ENCODE measurements at places on chromosomes 5 and 9.

DNA sequence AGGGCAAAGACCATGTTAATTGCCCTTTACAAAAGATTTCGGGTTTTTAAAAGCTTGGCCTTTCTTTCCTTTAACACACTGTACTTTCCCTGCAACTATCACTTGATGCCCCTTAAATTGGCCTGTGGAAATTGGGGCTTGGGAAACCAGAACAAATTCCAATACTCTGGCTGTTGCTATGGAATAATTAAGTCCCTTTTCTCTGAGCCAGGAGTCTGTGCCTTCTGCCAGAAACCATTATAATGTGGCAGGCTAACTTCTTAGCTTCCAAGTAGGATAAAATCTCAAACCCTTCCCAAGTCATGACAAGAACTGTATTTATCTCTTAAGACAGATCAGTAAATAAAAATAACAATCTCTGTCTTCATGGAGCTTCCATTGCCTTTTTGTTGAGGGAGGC lies 1.1 kb upstream of the SPINK1 start:
- no peak for DNase-seq

GRCh38 chr5:63483338-63483737 lies 478.9 kb downstream of the HTR1A start:
- DNase-seq: no peak

DNA sequence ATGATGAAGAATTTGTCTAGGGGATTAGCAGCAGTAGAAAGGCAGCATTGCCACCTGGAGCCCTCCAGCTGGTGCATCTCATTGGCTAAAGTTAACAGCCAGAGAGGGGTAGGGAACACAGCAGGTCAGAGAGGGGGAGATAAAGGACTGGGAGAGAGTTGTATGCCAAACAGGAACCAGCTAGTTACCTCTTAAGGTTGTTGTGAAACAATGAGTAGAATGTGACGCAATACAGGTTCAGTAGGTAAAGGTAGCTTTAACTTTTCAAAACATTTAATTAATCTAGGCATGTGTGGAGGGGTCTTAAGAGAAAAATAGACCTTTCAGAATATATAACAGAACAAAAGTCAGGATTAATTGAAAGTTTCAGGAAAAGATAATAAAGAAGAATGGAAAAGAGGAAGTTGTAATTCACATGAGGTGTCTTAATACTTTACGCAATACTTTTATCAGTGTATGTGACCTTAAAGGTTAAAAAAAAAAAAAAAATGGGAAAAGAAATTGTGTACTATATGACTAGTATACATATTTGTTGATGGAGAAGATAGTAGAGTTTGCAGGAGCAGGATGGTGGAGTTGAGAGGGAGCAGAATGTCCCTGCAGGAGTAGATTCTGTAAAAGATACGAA lies 14.3 kb downstream of the FBXO38 start:
- no peak for DNase-seq

DNA sequence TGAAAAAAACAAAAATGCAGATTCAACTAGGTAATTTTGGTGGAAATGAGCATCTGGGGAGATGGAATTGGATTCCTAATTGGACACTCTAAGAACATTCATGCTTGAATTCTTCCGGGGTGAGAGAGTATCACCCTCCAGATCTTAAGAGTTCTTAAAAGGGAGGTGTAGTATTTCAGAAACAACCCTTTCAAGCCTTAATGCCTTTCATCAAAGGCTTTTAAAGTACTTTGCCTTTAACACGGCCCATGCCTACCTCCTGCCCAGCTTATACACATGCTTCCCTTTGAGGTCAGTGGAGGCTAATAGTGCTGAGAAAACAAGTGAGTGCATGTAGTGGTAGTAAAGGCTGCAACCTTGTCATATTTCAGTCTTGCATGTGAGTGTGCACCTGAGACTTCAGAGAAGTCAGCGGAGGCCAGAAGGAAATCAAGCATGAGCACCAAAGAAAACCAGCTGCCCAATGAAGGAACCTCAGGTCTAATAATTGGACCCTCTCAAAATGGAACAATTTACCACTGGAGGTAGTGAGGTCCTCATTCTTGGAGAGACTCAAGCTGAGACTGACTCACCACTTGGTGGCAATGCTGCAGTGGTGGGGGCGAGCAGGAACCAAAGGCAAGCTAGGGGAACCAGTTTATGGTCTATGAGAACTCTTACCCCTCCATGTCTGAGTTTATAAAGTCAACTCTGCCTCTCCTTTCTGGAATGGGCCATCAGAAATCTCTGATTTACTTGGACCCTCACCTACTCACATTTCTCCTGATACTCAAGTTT lies 98.4 kb upstream of the GDNF start:
- no peak for DNase-seq

DNA sequence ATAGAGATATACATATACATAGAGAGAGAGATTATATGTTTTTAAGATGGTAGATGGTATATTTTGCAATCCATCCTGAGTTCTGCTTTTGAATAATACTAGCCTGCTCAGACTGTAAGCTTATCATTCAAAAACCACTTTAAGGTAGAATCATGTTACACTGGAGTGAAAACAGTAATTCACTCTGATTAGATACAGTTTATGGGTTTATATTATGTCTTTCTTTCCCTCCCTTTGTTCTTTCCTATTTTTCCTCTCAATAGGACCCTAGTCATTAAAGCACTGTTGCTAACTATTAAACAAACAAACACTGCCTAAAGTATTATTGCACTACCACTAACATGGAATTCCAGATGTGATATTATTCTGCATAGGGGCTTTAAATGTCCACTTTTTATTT lies 202.0 kb downstream of the ADAMTSL1 start:
- no peak for DNase-seq

DNA sequence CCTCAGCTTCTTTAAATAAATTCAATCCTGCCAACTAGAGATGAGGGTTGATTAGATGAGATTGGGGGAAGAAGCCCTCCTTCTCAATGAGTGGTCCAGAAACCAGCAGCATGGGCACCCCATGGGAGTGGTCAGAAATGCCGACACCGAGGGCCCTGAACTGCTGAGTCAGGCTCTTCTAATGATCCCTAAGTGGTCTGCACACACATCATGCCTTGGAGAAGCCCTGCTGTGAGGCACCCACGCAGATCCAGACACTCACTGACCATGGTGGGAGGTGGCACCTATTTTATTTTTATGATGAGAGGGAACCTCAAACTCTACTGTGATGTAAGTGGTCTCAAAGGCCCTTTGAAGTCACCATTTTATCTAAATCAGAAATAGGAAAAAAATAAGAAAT lies 72.3 kb upstream of the BOD1 start:
- no peak for DNase-seq

- no peak for DNase-seq
Measured at GRCh38 chr5:180639741-180640610, 9.4 kb downstream of the FLT4 start.

GRCh38 chr9:70468291-70468690 lies 53.8 kb upstream of the KLF9 start:
- DNase-seq: no peak

GRCh38 chr9:97694769-97695168 lies 2.4 kb downstream of the XPA start:
- no peak for DNase-seq

GRCh38 chr5:68176802-68177479 lies 38.6 kb upstream of the PIK3R1 start:
- DNase-seq: no peak

DNA sequence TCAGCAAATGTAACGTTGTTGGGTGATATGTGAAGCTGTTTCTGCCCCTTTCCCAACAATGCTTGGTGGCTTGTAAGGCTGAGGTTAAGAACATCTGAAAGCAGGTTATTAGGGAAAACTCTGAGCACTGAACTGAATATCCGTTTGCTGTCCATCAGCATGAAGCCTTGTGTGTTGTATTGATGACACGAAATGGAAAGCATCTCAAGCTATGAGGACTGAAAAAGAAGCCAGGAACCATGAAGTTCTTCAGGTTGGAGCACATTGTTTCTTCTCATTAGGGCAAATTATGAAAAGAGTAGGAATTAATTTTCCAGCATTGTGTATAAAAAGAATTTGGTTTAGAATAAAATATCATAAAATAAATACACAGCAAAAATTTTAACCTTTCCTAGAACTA lies 106.8 kb downstream of the IZUMO3 start:
- DNase-seq: no peak

DNA sequence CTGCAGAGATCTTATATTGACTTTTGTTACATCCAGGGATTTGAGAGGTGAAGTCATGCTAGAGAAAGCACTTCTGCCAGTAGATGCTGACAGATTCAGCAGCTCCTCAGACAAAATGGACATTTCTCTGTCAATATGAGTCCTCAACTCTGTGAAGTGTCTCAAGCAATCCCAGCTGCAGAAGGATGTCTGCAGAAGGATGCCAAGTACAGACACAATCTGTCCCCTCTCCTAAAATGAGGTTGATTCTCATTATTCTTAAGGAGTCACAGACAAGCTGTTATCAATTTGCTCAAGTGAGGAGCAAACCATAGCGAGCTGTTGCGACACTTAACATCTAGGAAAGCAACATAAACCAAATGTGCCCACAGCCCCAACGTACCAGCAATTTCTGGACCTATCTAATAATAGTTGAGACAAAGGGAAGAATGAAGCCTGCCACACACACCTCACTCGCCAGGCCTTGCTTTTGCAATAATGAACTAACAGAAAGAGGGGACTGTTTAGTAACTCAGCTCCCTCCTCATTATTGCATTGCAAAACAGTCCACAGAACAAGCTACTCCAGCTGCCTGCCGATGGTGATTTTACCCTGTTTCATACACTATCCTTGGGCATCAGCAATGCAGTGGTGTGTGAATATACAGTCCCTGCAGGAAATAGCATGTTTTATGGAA lies 364.2 kb upstream of the PDE4D start:
- no peak for DNase-seq

DNA sequence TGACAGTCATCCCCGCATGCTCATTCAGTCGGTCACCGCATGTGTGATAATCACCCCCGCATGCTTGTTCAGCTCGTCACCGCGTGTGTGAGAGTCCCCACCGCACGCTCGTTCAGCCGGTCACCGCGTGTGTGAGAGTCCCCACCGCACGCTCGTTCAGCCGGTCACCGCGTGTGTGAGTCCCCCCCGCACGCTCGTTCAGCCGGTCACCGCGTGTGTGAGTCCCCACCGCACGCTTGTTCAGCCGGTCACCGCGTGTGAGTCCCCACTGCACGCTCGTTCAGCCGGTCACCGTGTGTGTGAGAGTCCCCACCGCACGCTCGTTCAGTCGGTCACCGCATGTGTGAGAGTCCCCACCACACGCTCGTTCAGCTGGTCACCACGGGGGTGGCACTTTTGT lies 3.5 kb downstream of the TRAF2 start:
- DNase-seq: no peak

DNA sequence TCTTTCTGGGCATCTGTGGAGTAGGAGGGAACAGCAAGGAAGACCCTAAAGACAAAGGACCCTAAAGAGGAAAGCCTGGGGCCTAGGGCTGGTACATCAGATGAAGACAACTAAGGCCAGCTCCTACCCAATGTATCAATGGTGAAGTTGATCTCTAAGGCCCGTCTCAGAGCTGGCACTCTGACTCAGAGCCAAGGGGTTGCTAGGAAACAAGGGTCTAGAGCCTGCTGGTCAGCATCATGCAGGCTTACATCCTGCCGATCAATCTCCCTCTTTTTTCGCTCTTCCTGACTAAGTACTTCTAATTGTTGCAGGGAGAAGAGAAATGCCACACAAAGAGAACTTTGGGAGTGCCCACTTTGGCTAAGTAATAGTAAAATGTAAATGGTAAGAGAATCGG lies 26.2 kb downstream of the TRIM32 start:
- no peak for DNase-seq

DNA sequence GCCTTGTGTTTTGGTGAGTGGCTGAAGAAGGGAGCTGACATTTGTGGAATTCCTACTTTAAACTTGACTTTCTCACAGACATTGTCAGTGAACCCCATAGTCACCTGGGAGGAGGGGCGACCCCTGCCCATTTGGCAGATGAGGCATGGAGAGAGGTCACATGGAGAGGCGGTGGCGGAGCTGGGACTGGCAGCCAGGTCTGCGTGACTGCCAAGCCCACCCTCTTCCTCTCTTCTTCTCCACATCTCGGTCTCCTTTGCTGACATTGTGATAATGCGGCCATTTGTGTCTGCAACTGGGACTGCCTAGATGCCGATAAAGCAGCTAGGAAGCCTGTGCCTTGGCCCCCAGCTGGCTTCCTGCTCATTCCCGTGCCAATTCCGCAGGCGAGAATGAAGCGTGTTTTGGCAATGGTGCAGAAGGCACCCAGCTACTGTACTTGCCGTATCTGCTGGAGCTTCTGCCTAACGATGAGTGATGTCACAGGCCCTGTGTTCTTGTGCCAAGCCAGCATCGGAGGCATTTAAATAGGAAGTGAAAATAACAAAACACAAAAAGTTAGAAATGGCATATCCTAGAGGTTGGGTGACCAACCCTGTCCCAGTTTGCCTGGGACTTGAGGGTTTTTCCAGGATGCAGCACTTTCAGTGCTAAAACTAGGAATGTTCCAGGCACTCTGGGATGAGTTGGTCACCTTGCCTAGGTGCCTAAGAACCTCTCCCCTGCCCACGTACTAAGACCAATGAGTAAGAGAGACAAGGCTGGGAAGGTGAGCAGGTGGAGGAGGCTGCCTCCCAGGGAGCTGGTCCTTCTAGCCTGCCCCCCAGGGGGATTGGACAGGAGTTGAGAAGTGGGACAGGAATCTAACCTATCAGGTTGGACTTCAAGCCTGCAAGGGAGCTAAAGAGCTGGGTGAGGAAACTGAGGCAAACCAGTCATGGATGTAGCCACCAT lies 23.6 kb downstream of the OLFML2A start:
- no peak for DNase-seq

GRCh38 chr9:95134457-95134881 lies 183.0 kb downstream of the FANCC start:
- no peak for DNase-seq

GRCh38 chr9:116643691-116644090 lies 43.4 kb upstream of the TRIM32 start:
- DNase-seq: no peak

- no peak for DNase-seq
Measured at GRCh38 chr5:157323107-157323706, 57.3 kb downstream of the CYFIP2 start.

- no peak for DNase-seq
Measured at GRCh38 chr9:112774006-112774996, 23.7 kb downstream of the SNX30 start.

DNA sequence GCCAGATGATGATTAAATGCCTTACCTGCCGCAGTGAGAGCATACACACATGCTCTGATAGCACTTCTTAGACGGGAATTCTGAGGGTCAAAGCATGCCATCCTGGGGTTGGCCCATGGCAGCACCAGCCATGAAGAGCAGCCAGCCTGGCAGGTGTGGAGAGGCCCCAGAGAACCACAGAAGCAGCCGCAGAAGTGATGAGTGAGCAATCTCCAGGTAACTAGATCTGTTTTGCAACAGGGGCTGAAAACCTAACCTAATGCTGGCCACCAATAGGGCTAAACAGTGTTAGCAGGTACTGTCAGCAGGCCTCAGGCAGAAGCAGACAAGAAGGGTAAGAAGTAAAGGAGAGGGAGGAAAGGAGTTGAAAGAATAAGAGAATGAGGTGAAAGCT lies 33.5 kb upstream of the HOMER1 start:
- DNase-seq: no peak
